ENCODE measurements at places on chromosomes 1 and 21.
A peak's percentile ranks its signal among the peaks of the same experiment; 100 is the strongest.

DNA sequence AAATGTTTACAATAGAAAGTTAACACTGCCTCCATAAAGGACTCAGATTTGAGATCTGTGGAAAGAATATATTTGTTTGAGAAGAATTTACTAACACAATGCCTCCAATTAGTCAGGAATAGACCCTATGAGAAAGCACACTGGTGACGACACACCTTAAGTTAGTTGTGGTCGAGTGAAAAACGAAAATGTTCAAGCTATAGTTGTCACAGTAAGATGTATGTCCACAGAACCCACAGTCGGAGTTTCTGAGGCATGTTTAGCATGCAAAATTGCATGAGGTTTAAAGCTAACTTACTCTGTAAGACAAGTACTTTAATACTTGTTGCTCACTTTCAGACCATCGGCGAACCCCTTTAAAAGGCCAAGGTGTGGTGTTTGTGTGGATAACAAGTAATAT is 69.9 kb upstream of the SIPA1L2 start:
- DNase-seq: no peak

DNA sequence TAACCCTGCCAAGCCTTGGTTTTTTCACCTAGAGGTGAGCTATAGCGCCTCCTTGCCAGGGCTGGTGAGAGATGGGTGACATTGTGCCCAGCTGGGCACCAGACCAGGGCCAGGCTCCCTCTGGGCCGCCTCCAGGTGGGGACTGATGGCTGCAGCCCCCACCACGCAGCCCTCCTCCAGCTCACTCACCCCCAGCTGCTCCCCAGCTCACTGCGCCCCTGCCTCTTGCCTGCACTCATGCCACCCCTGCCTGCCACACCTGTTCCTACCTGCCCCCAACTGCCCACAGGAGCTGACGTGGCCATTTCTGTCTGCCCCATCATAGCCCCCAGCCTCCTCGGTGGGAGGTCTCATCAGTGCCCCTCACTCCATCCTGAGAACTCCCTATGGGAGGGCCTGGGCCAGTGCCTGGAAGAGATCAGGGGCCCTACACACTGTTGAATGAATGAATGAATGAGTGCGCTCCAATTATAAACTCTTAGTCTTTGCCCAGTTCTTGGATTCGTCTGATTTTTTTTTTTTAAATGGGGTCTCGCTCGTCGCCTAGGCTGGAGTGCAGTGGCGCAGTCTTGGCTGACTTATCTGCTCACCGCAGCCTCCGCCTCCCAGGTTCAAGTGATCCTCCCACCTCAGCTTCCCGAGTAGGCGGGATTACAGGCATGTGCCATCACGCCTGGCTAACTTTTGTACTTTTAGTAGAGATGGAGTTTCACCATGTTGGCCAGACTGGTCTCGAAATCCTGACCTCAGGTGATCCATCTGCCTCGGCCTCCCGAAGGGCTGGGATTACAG is 26.4 kb upstream of the VPS13D start:
- no peak for DNase-seq

- DNase-seq: no peak
Measured at GRCh38 chr1:81151206-81151605, 649.5 kb upstream of the ADGRL2 start.

DNA sequence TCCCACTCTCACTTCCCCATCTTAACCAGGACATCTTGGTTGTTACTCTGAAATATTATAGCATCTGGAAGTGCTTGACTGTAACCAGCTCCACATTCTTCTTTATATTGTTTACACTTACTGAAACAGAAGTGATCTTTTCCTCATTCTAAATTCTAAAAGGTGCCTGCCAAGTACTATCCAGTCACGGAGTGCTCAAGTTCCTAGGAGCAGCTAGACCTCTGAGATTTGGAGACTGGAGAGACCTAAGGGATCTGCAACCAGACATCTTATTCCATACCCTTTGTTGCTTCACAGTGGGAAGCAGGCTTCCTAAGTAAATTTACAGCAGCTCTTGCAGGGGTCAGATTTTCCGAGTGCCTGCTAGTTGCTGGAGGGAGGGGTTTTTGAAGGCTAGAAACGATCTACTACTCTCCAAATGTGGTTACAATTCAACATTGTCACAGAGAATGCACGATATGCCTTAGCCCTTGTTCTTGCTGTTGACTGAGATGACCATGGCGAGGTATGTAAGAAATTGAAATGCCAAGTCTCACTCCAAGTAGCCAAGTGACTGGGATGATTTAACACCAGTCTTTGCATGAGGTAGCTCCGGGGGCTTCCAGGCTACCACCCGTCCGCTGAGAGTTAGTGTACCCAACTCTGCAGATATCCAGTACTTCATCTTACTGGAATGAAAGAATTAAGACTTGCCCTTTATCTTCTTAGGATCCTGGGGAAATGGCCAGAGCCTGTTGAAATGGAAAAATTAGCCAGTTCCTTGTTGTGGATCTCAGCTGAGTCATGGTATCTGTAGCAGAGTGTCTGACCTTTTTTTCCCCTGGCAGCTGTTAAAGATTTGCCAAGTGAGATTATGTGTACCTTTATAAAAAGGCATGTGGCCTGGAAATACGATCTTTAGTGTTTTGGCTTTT is 150.8 kb downstream of the MAST2 start:
- no peak for DNase-seq

DNA sequence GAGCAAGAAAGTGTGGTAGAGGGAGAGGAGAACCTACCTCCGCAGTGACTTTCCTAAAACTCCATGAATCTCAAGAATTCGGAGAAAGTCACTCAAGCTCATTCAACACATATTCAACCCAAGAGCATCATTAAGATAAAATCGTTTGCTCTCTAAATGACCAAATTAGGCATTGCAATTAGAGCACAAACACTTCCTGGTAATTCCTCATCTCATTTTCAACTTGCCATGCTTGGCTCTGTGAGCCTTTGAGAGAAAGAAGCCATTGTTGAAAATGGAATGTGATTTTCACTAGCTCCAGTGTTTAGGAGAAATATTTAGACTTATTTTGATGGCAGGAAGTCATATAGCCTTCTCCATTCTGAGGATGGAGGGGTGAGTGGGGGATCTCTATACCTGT is 52.5 kb downstream of the KAZN start:
- DNase-seq: no peak

DNA sequence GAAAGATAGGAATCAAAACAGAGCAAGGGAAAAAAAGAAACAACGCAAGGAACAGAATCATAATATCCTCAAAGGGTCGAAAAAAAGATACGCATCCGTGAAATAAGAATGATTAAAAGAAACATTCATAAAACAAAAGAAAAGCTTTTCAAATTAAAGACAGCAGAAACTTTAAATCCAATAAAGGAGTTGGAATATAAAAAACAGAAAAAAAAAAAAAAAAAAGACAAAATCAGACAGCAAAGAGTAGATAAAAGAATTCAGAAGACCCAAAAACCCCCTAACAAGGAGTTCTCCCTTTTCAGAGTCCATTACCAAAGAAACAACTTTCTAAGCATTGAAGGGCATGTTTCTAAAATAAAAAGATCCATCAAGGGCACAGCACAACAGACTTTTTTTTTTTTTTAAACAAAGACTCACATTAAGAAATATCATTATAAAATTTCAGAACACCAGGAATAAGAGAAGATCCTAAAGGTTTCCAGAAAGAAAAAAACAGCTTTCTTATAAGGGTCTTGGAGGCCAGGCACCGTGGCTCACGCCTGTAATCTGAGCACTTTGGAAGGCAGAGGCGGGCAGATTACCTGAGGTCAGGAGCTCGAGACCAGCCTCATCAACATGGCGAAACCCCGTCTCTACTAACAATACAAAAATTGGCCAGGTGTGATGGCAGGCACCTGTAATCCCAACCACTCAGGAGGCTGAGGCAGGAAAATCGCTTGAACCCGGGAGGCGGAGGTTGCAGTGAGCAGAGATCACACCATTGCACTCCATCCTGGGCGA is 44.7 kb downstream of the ENAH start:
- no peak for DNase-seq

GRCh38 chr1:169523904-169524303 is 38.2 kb upstream of the SLC19A2 start:
- no peak for DNase-seq

- peak; percentile 43 for DNase-seq
Measured at GRCh38 chr21:18369115-18369514, 34.5 kb downstream of the TMPRSS15 start.

- DNase-seq: no peak
Measured at GRCh38 chr1:9243066-9243739, 8.6 kb downstream of the H6PD start.

- DNase-seq: no peak
Measured at GRCh38 chr1:94660994-94661393, 119.4 kb upstream of the F3 start.

DNA sequence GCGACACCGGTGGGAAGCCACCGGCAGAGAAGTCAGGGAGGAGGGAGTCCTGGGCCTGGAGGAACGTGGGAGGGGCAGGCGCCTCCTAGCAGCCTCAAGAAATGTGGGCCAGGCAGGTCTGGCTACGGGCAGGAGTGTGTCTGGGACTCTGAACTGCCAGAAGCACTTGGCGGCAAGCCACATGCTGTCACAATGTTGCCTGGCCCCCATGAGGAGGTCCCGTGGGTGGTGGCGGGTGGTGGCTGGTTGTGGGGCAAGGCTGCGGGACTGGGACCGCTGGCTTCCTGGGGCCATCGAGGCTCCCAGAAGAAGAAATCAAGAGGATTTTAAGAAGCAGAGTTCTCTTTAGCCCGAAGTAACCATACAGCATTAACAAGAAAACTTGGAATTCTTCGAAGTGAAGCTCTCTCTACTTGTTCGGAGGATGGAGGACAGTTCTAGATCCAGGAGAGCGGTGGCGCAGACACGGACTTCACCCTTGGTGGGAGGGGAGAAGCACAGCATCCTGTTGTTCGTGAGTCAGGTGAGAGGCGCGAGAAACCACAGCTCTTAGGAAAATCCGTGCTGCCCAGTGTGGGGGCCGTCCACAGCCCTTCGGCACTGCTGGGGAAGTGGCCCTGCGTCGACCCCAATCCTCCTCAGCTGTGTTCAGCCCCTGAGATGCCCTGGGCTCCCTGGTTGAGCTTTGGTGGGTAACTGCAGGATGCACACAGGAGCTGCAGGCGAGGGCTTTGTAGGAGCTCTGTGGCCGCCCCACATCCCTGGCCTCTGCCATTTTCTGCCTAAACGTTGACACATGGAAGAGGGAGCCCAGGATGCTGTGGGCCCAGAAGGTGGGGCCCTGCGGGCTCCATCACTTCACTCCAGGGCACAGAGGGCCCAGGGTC is 12.4 kb downstream of the SKI start:
- DNase-seq: no peak

- DNase-seq: no peak
Measured at GRCh38 chr1:51303751-51304251, 26.6 kb downstream of the TTC39A start.

- no peak for DNase-seq
Measured at GRCh38 chr1:179077396-179077795, 4.5 kb upstream of the TOR3A start.

- no peak for DNase-seq
Measured at GRCh38 chr1:64850846-64851245, 106.0 kb downstream of the RAVER2 start.

GRCh38 chr1:12422488-12422887 is 192.7 kb downstream of the VPS13D start:
- DNase-seq: no peak

GRCh38 chr1:44270686-44271628 is 57.7 kb downstream of the DMAP1 start:
- DNase-seq: no peak

- no peak for DNase-seq
Measured at GRCh38 chr1:62809788-62810187, 25.9 kb downstream of the ATG4C start.

GRCh38 chr1:212503714-212504113 is 71.0 kb downstream of the NENF start:
- DNase-seq: no peak

DNA sequence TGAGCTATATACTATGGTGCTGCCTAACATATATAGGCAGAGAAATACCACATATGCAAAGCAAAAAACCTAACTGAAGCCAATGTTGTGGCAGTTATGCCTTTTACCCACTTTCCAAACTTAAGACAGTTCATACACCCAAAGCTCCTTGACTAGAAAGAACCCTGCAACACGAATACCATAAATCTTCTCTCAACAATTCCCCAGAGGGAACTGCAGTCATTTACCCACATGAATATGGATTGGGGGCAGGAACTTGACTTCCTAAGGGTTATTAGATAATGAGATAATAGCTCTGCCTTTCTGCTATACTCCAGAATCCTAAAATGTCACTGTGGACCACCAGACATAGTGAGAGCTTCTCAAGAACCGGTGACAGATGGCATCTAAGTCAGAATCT is 2.9 kb upstream of the ASPM start:
- DNase-seq: no peak

DNA sequence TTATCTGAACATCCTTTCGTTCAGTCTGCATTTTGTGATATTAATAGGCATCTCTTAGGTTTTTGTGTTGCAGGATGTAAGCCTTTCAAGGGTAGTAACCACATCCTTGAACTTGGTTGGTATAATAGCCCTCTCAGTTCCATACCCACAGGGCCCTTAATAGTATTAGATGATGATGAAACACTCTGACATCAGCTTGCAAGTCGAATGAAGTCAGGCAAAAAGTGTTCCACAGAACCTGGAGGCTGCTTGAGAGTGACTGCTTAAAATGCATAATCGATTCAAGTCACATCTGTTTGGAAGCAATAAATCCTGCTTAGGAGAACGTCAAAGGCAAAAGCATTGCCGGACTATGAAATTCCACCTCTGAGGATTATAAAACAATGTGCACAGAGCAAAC is 415.6 kb upstream of the KAZN start:
- DNase-seq: no peak

- no peak for DNase-seq
Measured at GRCh38 chr1:177181280-177181630, 10.5 kb downstream of the BRINP2 start.

- no peak for DNase-seq
Measured at GRCh38 chr1:227072991-227073390, 132.9 kb downstream of the COQ8A start.

DNA sequence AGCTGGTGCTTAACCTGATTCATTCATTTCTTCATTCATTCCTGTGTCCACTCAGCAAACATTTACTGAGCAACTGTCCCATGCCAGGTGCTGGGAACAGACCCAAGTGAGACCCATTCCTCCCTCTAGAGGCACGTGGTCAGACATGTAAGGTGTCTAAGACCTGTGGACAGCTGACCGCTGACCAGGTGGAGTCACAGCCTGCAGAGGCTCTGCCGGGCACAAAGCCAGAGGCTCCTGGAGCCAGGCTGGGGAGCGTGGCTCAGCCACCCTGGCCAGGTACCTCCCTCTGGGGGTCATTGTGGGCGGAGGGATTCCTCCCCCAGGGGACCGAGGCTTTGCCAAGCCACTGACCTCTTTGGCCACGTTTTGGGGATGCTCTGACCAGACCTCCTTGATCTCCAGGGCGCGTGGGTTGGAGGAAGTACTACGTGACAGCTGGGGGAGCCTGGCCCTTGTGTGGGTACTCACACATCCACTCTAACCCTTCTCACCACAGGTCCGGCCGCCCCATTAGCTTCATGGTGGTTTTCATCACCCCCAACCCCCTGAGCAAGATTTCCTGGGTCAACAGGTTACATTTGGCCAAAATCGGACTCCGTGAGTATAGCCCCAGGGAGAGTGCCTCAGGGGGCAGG is 100.3 kb downstream of the ARHGEF10L start:
- no peak for DNase-seq
